ENCODE measurements at places on chromosomes 4 and X.

GRCh38 chr4:31045724-31046318, 325.7 kb downstream of the PCDH7 start:
- no peak for DNase-seq

- no peak for DNase-seq
Observed at GRCh38 chr4:74266081-74266480, 42.2 kb upstream of the EPGN start.

DNA sequence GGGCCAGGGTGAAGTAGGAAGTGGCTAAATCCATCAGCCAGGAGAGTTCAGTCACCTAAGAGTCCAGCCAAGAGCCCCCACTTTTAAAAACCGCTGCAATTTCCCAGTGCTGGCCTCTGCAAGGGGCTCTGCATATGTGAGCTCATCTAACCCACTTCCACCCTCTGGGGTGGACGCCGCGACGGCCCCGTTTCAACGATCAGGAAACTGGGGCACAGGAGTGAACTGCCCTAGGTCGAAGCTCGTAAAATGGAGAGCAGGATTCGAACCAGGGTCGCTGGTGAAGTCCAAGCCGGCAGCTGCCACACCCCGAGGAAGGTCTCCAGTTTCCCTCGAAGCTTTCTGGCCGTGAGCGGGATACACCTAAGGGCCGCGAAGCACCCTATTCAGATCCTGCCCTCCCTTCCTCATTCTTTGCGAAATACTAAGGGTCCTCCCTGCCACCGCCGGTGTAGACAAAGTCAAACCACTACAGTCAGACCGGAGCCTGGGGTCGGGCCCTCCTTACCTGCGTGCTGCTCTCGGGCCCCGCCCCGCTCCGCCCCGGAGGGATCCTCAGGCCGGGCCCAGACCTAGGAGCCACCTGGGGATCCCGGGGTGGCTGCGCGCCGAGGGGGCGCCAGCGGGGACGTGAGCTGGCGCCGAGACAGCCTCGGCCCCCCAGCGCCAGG, 446 bp downstream of the EVC2 start:
- DNase-seq: no peak

- no peak for DNase-seq
Observed at GRCh38 chr4:38242101-38242500, 281.9 kb downstream of the PTTG2 start.

DNA sequence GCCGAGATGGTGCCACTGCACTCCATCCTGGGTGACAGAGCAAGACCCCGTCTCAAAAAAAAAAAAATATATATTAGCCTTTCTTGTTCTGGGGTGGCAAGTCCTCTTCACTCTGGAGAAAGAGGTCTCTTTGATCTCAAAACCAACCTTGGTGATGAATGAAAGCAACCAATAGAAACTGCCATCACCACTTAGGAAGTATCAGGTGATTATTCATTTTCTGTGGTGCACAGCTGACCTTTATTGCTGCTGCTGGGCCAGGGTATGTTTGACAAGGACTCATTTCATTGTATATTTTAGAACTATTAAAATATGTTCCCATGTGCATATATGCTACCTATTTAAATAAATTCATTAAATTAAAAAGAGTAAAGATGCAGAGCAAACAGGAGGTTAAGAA, 76.0 kb upstream of the KIT start:
- DNase-seq: no peak

- no peak for DNase-seq
Observed at GRCh38 chr4:58807843-58808615, 1697.8 kb upstream of the IGFBP7 start.

DNA sequence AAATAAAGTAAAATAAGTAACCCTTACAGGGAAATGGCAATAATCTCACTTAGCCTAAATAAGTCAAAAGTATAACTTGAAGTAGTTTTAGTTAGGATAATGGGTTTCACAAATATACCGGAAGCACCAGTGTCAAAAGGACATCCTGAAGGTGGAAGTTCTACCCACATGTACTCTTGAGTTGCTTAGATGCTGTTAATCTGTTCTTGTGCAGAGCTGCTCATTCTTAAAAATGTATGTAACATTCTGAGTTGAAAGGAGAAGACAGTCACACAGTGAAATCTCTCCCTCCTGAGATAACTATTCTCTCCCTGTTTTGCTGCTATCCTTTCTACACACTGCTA, 11.2 kb upstream of the CCNG2 start:
- DNase-seq: no peak

DNA sequence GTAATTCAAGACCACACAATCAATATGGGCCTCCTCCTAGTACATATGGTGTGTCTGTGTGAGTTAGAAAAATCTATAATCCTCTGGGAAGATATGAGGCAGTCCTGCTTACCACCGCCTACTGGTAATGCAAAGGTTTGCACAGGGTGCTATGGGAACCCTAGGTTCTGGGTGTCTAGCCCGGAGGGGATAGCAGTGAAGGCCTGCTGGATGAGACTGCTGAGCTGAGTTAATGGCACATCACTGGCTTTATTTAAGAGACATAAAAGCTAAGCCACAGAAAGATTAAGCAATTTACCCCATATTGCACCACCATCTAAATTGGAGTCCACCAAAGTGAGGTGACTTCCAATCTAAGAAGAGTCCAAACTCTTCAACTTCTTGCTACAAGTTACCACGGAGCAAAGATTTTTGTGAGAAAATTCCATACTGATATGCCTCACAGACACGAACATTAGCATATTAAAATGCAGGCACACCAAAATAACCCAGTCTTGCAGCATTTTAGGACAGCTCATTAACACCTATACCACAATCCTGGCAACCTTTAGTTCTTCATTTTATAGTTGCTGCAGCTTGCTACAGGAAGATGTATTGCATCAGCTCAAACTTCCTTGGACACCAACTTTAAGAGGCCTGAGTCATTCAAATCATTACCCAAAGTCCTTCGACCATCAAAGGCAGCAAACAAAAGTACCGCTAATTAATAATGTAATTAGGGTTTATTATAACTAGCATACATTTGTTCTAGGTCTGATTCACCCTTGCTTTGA, 13.7 kb downstream of the DGKK start:
- no peak for DNase-seq

DNA sequence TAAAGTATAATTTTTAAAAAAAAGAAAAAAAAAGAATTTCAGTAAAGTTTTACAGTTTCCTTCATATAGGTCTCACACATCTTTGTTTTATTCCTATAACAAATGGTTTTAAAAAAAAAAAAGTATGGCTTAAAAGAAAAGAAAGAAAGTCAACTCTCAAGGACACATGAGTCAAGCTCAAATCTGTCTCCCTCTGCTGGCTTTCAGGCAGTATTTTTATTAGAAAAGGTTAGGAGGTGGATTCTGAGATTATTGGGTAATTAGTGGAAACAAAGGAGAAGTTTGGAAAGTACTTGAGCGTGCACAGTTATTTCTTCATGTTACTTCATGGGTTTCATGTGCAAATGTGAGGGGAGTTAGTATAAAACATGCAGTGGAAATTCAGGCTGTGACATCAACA, 36.6 kb upstream of the BTC start:
- DNase-seq: no peak

All from AG04449 (cell line).